NCI-H1694 (cell line): ENCODE measurements at places on chromosomes 3 and 15.

- no peak for DNase-seq
Measured at GRCh38 chr3:20074226-20075063, 34.2 kb downstream of the KAT2B start.

DNA sequence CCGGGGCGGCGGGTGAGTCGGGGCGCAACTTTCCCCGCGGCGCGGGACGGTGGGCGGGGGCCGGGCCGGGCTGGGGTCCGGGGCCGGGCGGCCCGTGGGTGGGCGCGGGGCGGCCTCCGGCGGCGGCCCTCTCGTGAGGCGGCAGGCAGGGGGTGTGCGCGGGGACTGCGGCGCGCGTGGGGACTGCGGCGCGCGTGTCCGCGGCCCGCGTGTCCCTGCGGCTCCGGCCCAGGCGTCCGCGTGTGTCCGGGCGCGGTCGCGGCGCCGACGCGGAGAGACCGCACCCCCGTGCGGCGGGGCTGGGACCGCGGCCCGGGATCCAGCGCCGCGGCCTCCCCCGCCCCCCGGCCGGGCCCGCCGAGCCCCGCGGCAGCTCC lies 349 bp downstream of the PLXNA1 start:
- no peak for DNase-seq

GRCh38 chr3:50138266-50139200 lies 16.6 kb upstream of the SEMA3F start:
- DNase-seq = no peak

DNA sequence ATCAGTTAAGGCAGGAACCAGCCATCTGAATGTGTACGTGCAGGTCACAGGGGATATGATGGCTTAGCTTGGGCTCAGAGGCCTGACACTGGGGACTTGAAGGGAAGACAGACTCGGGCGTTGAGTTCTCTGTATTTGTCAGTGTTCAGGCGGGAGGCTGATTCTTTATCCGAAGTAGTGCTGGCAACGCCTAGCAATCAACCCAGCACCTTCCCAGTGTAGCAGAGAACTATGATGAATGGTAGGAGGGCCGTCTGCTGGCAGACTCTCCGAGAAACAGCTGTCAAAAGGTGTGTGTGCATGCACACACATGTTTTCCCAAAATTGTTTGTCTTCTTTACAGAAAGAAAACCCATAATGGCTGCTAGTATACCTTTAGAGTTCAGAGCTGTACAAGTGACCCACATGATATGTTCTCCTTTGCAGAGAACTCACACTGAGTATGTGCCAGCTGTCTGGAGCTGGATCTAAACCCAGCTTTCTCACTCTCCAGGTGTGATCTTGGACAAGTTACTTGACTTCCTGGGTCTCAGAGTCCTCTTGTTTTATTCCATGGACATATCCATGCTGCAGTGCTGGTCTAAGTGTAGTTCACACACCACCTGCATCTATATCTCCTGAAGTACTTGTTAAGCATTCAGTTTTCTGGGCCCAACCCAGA lies 74.5 kb upstream of the LARS2 start:
- DNase-seq = no peak

GRCh38 chr3:18586076-18586475 lies 160.9 kb upstream of the SATB1 start:
- no peak for DNase-seq

DNA sequence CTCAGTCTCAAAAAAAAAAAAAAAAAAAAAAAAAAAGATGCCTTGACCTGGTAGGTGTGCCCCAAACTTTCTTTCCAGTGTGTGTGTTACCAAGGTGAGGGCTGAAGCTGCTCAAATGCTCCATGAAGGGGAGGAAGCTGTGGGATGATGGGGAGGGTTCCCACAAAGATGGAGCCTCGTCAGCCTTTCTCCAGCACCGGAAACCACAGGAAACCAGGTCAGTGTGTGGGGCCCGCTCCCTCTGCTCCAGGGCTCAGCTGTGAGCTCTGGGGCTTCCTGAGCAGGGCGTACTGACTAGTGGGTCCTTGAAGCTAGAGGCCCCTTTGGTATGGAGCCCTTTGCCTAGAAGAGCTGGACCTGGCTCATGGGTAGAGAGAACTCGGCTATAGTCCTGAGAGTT lies 681 bp upstream of the IL17RE start:
- no peak for DNase-seq
